Tongue (tissue), 3 donors: ENCODE measurements at places on chromosomes 13 and 19. TPM values are rescaled to one million over a fixed set of nuclear protein-coding genes. Genes with fewer than 3 reads are reported as not detected.

DNA sequence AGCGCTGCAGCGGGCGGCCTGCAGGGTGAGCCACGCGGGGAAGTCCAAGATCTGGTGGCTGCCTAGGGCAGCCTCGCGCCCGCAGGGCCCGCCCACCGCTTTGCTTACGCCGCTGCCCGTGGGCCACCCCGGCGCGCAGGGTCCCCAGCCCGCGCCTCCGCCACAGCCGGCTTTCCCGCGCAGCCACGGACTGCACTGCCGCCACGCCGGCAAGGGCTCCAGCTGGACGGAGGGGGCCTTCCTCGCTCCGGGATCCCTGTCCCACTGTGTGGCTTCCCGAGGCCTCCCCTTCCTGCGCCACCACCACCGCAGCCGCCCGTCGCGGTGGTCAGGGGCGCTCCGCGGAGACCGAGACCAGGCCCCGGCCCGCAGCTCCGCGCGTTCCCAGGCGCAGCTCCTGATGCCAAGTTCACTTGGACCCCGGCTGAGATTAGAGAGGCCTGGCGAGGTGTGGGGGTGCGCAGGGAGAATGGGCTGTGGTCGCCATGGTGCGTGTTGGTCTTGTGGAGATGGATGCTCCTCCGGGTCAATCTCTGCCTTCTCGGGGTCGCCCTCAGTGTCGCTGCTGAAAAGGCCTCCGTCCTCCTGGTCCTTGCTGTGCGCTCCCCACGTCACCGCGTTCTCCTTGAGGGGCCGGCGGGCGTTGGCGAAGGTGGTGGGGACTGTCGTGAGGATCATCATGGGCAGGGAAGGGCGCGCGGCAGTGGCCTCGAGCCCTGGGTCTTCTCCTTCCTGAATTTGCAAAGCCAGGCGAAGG, 17.9 kb upstream of the RNF17 start:
- DNase-seq = no peak

- no peak for DNase-seq
Measured at GRCh38 chr19:2084993-2085720, 11.0 kb downstream of the MOB3A start.

DNA sequence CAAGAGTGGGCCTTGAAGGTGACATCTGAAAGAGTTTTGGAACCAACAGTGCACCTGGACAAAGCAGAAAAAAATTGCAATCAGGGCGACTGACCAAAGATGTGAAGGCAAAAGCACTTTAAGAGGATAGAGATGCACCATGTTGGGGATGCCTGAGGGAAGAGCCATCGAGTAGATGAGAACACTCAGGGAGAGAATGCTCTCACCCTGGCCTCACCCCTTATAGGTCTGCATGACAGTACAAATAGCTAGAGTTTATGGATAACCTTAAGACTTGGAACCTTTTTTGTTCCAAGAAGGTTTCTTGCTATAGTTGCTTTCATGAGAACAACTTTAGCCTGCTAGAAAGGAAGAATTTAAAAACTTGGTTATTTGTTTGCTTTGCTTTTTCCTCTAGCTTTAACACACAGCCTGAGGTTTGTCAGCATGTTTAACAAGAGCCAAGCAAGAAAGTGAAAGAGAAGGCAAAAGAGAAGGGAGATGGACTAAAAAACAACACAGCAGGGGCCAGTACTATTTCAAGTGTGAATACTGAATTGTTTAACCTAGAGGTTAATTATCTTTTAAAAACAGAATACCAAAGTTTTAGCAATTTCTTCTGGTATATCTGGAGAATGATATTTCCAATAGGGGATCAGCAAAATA, 418.9 kb downstream of the DIAPH3 start:
- DNase-seq = no peak

Gene ATP4A
- not detected for total RNA-seq

Gene SERP2
- 4.9 TPM for total RNA-seq

DNA sequence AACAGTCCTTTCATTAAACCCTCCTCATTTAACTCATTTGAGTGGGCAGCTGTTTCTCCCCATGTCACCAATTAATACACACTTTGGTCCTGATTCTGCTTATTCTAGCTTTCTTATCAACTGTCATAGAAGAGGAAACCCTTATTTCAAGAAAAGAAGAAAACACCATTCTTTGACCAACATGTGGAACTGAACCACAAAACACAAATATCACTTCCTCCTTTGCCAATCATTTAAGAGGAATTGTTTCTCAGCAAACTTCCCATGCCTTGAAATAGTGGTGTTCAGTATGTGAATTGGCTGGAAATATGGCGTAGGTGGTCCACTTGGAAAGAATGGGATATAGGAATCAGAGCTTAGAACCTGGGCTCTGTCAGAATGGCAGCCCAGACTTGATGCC, 20.4 kb downstream of the MBD3L2B start:
- DNase-seq = no peak

Gene ACP7
- total RNA-seq = not detected

DNA sequence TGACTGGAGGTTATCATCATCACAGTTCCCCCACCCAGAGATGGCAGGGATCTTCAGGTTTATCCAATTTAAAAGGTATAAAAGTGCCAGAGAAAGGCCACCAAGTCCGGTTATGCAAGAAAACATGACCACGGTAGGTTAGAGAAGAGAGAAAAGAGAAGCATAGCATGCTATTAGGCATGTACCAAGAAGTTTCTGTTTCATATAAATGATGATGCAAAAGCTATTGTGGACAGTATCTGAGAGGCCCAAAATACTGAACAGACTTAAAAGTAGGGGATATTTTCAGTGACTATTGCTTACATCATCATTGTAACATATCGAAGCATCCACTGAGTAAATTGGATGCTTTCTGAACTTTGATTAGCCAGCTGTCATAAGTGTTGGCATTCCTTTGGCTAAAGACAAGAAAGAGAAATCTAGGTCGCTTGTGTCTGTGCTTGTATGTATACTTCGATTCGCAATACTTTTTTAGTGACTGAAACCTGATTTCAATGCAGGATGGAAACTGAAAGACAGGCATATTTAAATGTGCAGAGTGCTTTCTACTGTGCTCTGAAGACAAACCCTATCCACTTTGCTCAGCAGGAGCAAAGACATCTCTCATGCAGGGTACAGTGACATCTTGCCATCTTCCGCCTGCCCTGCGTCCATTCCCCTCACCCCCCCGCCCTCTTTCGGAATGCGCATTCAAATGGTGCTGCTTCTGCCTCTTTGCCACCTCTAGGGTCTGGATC, 180.3 kb downstream of the SHISA2 start:
- DNase-seq = no peak

DNA sequence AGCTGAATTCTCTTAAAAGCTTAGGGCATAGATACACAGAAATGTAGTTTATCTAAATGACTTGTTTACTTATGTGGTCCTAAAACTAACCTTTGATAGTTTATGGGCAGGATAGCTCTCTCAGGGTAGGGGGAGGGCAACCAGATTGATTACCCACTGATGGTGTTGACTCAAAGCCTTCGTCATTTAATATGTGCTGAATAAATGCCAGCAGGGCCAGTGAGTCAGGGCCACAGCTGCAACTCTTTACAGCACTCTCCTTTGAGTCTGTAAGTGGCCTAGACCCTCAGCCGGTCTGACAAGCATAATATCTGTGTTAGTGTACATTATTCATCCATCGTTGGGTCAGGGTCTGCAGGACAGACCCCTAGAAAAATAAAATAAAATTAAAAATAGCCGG, 128.5 kb downstream of the ZNF675 start:
- DNase-seq = no peak

DNA sequence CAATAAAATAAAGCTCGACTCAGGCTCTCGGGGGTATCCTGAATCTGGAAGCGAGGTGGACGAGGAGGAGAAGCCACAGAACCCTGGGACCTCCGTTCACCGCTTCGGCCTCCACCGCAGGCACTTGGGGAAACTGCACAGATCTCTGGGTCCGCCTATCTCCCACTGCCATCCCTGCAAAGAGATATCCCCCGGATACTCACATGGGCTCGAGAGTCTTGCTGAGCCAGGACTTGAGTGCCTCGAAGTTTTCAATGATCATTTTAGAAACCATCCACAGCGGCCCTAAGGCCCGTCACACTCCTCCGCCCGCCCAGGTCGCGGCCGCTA, 589 bp downstream of the RBM26 start:
- no peak for DNase-seq

Gene SIGLEC6
- not detected for total RNA-seq

GRCh38 chr13:75897386-75897785, 261.3 kb downstream of the LMO7 start:
- peak; percentile 30 for DNase-seq

Gene ZSWIM4
- 10.6 TPM for total RNA-seq

- DNase-seq = peak; percentile 10
Measured at GRCh38 chr13:41494202-41494601, 36.9 kb downstream of the RGCC start.

Gene PRR22
- not detected for total RNA-seq

- no peak for DNase-seq
Measured at GRCh38 chr13:25847145-25847544, 204.7 kb downstream of the SHISA2 start.

DNA sequence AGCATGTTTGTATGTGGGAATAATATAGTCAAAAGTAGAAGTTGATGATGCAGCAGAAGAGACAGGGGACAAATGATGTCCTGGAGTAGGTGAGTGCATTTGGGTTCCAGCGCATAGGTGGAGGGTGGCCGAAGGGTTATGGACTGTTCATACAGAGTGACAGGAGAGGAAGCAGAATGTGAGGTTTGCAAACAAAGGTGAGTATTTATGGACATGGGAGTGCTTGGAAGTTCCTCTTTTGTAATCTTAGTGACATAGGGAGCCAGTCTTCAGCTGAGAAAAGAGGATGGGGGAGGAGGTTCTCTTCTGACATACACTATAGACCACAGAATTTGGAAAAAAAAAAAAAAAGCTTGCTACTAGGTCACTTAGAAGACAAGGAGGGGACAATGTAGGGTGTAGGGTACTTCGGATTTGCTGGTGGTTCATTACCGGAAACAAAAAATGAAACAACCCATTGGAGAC, 331.6 kb downstream of the DLEU7 start:
- no peak for DNase-seq

DNA sequence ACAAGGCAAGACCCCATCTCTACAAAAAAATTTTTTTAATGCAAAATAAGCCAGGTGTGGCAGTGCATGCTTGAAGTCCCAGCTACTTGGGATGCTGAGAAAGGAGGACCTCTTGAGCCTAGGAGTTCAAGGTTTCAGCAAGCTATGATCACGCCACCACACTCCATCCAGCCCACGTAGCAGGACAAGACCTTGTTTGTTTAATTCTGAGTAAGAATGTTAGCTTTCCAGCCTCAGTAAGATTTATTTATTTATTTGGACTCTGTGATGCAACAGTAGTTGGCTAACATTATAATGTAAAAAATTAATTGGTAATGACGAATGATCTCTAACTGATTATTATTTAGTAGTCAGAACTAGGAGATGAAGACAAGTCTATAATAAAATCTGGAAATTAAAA, 23.3 kb downstream of the N4BP2L2 start:
- no peak for DNase-seq

Gene CNN1
- 53.1 TPM for total RNA-seq
